CD4-positive, alpha-beta T cell treated with Interleukin-1 beta for 1 hour (primary cell): ENCODE measurements at places on chromosomes 12 and 14.

DNA sequence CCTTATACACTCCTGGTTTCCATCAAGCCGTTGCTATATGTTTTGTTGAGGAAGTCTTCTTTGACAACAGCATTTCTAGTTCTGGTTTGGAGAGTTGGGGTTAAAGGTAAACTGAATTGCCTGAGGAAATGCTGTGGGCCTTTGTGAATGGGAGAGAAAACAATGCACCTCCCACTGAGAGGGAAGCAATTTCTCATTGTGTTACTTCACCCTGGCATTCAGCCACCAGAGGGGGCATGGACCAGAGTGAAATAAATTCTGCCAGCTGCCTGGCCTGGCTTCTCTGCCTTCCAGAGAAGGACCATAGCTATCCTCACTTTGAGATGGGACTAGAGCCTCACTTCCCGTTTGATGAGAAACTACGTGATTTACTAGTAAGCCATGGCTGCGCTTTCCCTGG is 475.3 kb downstream of the EGLN3 start:
- DNase-seq = no peak

GRCh38 chr14:32509632-32510187 is 180.6 kb downstream of the AKAP6 start:
- DNase-seq = no peak

DNA sequence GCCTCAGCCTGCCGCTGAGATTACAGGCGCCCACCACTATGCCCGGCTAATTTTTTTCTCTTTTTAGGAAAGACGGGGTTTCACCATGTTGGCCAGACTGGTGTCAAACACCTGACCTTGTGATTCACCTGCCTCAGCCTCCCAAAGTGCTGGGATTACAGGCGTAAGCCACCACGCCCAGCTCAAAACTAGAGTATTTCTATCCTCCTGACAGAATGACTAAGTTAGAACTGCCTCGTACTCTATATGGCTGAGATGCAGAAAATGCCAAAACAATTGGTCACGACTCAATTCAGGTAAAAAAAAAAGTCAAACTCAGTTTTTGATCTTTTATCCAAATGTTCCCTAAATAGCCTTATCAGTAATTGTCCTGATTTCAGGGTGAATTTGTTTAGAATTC is 11.1 kb downstream of the AKAP5 start:
- no peak for DNase-seq

DNA sequence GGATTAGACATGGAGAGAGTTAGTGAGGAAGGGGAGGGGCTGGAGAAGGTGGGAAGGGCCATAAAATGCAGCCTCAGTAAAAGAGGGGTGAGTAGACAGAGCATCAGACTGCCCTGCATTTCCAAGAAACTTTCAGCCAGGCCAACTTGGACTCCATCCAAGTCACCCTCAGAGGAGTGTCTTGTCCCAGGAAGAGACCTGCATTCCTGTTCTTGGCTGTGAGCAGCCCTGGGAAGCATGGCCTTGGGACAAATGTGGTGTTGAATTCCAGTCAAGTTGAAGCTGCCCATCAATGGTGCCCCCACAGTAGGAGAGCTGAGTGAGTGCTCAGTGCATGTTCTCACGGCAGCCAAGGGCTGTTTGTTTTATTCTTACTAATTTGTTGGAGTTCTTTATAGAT is 35.0 kb upstream of the TUNAR start:
- no peak for DNase-seq

- DNase-seq = no peak
Measured at GRCh38 chr12:126424696-126425095, 1359.5 kb downstream of the AACS start.
